ENCODE measurements at places on chromosomes 3 and 15.

DNA sequence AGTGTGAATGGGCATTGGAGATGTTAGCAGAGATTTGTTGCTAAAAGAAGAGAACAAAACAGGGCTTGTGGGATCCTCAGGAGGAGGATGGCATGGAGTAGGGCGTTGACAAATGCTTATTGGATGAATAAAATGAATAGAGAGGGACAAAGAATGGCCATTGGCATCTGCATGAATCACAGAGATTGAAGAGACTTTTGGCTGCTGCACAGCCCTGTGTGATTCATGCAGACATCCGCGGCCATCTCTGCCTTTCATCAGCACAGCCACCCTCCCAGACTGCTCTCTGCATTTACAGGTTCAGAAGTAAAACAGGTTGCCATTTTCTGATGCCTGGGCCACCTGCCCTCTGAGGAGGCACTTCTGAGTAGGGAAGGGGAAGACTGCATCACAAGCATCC is 397.9 kb downstream of the EPHB1 start:
- no peak for DNase-seq

DNA sequence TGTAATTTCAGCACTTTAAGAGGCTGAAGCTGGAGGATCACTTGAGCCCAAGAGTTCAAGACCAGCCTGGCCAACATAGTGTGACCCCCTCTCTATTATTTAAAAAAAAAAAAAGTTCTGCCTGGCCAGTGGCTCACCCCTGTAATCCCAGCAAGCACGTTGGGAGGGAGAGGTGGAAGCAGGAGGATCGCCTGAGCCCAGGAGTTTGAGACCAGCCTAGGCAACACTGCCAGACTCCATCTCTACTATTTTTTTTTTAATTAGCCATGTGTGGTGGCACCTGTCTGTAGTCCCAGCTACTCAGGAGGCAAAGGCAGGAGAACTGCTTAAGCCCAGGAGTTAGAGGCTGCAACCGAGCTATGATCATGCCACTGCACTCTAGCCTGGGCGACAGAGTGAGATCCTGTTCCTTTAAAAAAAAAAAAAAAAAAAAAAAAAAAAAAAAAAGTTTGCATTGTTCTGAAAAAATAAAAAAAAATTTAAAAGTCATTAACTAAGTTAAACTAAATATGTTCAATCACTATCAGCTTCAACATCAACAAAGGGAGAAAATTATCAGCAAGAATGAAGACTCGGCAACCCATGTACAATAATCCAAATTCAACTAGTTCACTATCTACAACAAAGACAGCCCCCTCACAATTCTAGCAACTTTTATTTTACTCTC is 1.9 kb downstream of the RAF1 start:
- DNase-seq = no peak

- no peak for DNase-seq
These were observed 1.8 kb downstream of the HCN4 start for GRCh38 chr15:73366766-73367623.

DNA sequence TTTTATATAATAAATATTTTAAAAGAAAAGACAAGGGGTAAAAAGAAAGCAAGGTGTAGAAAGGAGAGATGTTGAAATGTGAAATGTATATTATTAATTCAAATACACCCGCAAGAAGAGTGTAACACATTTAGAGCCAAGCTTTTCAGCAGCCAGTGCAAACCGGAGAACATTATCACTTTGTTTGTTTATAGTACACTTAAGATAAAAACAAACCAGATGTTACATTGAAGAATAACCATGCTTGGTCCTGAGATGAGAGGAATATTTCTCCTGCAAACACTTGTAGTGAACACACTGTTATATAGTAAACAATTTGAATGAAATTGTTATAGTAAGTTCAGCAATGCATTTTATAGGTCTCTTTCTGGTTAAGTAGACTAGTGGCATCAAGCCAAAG is 1441.5 kb downstream of the OTOL1 start:
- no peak for DNase-seq

DNA sequence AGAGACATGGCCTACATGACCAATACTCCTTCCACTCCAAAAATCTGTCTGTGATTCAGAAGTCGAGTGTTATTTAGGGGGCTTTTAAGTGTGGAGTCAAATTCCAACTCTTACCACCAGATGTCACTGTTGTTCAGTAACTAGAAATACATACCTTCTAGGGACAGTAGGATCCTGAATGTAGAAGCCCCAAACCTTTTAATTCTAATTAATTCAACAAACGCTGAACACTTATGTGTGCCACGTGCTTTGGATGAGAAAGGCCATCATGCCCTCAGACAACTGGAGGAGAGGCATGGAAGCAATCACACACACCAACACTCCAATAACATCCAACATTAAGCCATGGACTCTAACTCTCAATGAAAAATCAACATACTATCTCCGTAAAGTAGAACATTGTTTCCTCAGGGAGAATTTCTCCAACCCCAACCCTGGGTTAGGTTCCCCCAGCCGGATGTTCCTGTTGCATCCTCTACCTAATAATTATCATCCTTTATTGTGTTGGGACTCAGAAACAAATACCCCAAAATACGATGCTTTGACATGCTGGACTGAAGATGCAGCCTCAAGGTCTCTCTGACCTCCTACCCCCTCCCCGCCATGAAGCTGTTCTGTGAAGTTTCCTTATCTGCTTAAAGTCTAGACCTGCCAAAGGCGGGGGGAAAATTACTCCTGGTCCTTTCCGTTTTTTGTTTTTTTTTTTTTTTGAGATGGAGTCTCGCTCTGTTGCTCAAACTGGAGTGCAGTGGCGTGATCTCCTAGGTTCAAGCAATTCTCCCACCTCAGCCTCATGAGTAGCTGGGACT is 8.0 kb upstream of the CCDC13 start:
- no peak for DNase-seq

DNA sequence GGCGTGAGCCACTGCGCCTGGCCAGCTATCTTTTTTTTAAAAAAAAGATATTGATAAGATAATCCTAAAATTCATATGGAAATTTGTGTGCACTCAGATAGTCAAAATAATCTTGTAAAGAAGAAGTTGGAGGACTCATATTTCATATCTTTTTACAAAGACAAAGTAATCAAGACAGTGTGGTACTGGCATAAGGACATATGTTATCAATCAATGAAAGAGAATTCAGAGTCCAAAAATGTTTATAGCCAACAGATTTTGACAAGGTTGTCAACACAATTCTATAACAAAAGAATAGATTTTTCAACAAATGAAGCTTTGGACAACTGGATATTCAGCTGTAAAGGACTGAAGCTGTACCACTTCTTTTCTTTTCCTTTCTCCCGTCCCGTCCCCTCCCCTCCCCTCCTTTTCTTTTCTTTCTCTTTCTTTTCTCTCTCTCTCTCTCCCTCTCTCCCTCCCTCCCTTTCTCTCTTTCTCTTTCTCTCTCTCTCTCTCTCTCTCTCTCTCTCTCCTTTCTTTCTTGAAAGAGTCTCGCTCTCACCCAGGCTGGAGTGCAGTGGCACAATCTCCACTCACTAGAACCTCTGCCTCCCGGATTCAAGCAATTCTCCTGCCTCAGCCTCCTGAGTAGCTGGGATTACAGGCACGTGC is 126.8 kb downstream of the GSK3B start:
- no peak for DNase-seq

GRCh38 chr3:97957617-97958311 is 14.5 kb downstream of the RIOX2 start:
- DNase-seq = no peak

GRCh38 chr15:69548395-69549180 is 96.0 kb downstream of the RPLP1 start:
- DNase-seq = no peak

DNA sequence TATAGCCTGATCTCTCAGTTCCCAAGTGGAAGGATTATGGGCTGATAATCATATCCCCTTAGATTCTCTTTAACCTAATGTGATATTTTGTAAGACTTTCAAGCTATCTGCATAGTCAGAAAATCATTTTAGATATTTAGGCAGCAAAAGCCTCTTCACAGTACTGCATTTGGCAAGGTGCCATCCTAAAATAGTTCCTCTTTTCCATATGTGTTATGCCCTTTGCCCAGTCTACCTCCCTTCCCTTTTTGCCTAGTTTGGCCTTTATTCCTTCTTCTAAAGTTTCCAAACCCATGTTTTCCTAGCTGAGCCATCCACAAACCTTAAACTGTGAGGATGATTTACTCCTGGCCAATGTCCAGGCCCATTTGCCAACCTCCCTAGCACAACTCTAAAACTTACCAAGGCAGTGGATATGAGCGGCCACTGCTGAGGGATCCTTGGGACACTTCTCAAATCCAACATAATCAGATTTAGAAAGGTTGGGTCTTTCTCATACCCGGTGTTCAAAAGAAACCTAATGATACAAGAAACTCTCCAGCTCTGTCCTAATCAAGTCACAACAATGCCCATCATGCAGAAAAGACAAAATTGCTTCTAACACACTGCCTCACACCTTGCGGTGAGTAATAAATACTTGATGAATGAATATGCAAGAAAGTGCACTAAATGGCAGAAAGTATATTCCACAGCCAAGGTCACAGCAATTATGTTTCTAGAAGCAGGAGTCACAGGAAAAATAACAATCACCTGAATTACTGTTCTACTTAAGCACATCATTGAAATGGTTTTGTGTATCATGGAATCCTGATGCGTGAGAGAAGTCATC is 493.9 kb downstream of the NLGN1 start:
- DNase-seq = no peak

GRCh38 chr15:52856286-52856685 is 66.2 kb upstream of the ONECUT1 start:
- DNase-seq = no peak

GRCh38 chr3:177483182-177483967 is 286.1 kb upstream of the TBL1XR1 start:
- DNase-seq = no peak

GRCh38 chr3:150300388-150300787 is 107.7 kb upstream of the TSC22D2 start:
- no peak for DNase-seq

DNA sequence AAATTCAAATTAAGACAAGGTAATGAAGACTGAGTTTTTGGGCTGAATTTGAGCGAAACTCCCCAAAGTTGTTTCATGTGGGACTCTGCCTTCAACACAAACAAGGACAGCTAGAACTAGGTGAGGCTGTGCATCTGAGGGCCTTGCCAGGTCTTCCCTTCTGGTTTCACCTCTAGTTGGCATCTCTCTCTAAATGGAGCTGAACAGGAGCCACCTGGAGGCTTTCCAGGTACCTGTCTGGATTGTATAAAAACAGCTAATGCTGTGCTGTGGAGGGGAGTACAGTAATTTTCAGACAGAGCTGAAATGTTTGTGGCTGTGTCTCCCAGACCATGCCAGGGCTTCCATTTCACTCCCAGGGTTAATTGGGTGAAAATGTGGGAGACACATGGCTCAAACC is 27.1 kb downstream of the TRIM71 start:
- DNase-seq = no peak

DNA sequence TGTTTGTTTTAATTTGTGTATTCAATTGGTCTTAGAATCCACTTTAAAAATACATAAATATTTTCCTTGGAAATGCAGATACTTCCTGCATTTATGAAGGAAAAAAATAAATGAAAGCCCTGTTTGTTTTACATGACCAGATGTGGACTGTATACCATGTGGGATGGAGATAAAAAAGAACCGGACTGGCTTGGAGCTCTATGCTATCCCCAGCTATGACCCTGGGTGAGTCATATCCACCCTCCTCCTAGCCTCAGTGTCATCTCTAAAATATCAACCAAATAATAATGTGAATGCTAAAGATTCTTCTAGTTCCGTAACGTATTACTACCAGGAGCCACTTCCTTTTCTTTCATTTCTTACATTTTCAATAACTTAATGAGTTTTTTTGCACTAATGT is 44.5 kb upstream of the PDZRN3 start:
- no peak for DNase-seq

GRCh38 chr15:72339777-72340177 is 19.8 kb upstream of the CELF6 start:
- no peak for DNase-seq

All from stimulated activated CD4-positive, alpha-beta T cell treated with anti-CD3 and anti-CD28 coated beads, Interleukin-12 subunit alpha, Interleukin-12 subunit beta, amount 100 ng/mL, for 24 hours (primary cell).